Sigmoid colon (tissue), 7 donors: ENCODE measurements at places on chromosomes 4 and X. TPM values are rescaled to one million over a fixed set of nuclear protein-coding genes. Genes with fewer than 3 reads are reported as not detected.
A peak's percentile ranks its signal among the peaks of the same experiment; 100 is the strongest.

DNA sequence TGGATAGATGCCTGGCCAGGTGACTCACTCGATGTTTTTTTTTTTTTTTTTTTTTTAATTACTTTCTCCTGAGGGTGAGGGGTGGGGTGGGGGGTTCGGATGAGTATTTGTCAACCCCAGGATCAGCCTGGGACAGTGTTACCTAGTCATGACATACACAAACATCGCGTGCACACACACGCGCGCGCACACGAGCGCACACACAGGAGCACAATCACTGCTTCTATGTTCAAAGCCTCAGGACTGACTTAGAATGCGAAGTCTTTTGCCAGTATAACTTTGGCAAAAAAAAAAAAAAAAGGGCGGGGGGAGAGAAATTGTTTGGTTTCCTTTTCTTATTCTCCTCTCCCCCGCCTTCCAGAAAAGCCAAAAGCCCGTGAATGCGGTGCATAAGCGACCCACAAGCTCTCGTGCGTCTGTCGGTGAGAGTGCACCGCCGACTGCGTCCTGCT is 115.0 kb upstream of the TEX13C start:
- DNase-seq: no peak

- DNase-seq: no peak
Measured at GRCh38 chr4:180437601-180438000, 1805.6 kb upstream of the TENM3 start.

GRCh38 chrX:153395613-153396319 is 5.4 kb downstream of the PNMA6E start:
- DNase-seq: no peak

GRCh38 chr4:94641702-94642560 is 115.8 kb upstream of the BMPR1B start:
- no peak for DNase-seq

DNA sequence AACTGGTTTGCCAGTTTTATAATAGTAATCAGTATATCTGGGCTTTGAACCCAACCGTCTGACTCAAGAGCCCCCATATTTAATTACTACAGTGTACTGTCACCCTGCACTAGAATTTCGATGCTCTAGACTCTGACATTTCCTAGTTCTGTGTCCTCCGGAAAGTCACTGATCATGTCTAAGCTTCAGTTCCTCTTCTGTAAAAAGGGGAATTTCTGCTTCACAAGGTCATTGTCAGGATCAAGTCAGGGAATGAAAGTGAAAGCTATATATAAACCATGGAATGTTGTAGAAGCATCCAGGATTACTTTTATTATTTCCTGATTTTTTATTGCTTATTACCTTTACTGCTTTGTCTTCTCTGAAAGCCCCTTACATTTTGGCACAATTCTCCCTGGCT is 4.0 kb upstream of the KCNIP4 start:
- no peak for DNase-seq

- DNase-seq: no peak
Measured at GRCh38 chr4:70152088-70152487, 1.9 kb upstream of the PRR27 start.

DNA sequence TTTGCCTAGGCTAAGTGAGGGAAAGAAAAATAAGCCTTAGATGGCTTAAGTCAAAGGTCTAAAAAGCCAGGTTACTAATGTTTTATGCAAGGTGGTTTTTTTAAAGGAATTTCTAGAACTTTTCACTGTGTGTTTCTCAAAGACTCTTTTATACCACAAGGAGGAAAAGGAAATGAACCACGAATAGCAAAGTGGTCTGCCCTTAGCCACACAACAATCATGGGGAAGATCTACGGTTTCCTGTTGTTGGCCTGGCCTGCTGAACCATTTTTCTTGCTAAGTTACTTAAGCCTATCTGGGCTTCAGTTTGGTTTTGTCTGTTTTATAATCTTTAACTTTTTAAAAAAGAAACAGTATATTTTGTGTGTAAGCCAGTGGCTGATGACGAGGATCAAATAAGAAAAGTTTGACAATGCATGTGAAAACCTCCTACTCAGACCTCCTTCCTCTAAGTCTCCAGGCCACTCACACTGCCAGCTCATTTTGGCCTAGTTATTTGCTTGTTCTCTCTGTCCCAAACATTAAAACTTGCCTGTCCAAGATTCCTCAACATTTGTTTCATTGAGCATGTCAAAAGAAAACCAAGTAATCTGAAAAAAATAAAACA is 56.7 kb upstream of the COL25A1 start:
- DNase-seq: no peak

GRCh38 chr4:32744211-32744610 is 2024.0 kb downstream of the PCDH7 start:
- DNase-seq: no peak

DNA sequence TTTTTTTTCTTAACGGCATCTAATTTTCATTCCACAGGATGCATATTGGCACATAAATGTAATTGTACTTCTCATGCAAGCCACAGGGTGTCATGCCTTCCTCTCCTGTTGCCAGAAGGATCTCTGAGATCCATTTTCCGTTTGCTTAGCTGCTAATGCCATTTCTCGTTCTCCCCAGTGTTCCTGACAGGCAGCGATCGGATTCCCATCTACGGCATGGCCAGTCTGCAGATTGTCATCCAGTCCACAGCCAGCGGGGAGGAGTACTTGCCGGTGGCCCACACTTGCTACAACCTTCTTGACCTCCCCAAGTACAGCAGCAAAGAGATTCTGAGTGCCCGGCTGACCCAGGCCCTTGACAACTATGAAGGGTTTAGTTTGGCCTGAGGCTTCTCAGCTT is 8.9 kb upstream of the NAP1L5 start:
- DNase-seq: no peak

DNA sequence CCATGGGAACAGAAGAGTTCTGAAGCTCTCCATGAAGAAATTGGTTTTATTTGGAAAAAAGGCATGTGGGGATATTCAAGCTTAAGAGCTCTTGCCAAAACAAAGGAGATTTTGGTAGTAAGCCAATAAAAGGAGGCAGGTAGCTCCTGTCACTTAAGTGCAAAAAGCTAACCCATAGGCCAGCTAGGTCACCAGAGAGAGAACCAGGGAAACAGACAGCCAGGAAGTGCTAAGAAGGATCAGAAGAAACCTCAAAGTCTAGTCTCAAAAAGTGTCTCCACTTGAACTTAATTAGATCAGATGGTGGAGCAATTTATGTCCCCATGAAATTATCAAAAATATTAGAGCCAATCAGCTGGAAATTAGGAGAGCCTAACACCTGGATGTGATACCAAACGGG is 49.2 kb downstream of the CD40LG start:
- DNase-seq: no peak

- no peak for DNase-seq
Measured at GRCh38 chr4:113169368-113169767, 119.9 kb downstream of the ANK2 start.

- no peak for DNase-seq
Measured at GRCh38 chr4:92406488-92406887, 102.7 kb downstream of the GRID2 start.

- DNase-seq: no peak
Measured at GRCh38 chr4:144174401-144175067, 34.0 kb upstream of the GYPA start.

- no peak for DNase-seq
Measured at GRCh38 chr4:24792552-24792951, 2.8 kb upstream of the SOD3 start.

DNA sequence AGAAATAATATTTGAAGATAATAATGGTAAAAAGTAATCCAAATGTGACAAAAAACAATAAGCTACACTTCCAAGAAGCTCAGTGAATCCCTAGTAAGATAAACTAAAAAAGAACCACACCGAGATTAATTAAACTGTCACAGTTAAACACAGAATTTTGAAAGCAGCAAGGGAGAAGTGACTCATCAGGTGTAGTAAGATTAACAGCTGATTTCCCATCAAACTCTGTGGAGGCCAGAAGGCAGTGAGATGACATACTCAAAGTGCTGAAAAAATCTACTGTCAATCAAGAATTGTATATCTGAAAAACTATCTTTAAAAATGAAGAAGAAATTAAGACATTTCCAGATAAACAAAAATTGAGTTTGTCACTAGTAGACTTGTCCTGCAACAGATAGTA is 35.3 kb downstream of the STK32B start:
- DNase-seq: no peak

DNA sequence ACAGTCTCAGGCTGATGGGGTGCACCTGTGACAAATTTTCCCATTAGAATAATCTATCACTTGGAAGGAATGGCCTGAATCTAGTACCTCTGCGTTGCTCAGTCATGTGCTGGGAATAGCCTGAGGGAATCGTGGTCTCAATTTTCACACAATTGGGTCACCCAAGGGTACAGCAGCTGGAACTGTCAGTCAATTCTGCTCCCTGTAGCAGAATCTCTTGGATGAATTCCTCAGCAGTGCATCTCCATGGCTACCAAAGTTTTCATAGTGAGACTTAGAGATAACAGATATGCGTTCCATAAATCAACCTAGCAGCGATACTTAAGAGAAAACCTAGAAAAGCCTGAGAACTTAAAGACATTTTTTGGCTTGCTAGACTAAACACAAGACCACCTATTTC is 288.7 kb upstream of the CTSO start:
- no peak for DNase-seq

GRCh38 chrX:40281336-40282005 is 183.7 kb upstream of the BCOR start:
- no peak for DNase-seq

DNA sequence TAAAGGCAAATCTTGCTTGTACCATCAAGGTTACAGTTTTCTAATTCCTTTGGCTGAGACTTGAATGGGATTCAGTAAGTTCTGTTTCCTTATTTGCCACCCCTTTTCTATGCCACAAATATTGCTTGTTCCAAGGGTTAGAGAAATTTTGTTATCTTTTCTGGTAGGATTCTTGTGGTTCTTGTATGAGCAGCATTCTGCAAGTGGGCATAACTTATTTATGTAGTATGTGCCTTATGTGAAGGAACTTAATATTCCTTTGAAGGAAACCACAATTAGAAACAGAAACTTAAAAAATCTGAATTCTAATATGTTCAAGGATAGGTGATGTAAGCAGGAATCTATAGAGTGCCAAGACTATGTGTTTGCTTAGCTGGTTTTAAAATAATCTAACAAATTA is 53.1 kb upstream of the TSPAN5 start:
- DNase-seq: no peak

DNA sequence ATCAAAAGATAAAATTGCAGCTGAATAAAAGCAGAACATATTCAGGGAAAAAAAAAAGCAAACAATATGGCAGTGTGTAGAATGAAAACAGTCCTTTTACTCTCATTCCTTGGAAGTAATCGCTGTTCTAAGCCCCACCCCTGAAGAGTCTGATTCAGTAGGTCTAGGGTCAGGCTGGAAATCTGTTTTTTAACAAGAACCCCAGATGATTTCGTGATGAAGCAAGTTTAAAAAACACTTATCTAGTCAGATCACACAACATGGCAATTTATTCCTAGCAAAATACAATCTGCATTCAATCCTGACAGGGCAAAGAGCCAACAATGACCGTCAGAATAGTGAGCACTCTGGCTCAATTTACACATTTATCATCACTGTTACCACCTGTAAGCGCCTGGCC is 16.1 kb downstream of the FAM120C start:
- no peak for DNase-seq

- no peak for DNase-seq
Measured at GRCh38 chrX:8341814-8342590, 122.6 kb upstream of the VCX3B start.

GRCh38 chr4:183105092-183105491 is 6.0 kb downstream of the WWC2 start:
- DNase-seq: no peak

- DNase-seq: peak; percentile 93
Measured at GRCh38 chrX:49039598-49040375, 3.4 kb downstream of the TFE3 start.

DNA sequence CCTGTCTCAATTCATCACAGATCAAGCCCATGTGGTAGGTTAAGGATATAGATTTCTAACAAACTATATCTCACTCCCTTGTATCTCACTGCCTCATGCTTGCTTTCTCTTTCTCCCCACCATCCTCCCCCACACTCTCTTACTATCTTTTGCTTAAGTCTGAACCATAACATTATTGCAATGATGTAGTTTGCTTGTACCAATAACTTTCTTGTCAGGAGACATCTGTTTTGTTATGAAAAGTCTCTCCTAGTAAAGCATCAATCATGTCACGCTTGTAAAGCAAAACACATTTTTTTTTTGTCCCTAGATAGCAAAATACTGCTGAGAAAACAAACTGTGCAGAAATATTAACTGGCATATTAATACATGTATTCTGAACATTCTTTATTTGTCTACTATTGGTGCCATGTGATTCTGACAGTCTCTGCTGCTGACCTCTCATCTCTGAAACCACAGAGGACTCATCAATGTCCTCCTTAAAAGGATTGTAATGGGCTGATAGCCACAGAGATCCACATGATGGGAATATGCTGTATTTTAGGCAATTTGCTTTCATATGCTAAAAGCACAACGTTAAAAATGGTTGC is 217.5 kb downstream of the VEGFC start:
- no peak for DNase-seq

DNA sequence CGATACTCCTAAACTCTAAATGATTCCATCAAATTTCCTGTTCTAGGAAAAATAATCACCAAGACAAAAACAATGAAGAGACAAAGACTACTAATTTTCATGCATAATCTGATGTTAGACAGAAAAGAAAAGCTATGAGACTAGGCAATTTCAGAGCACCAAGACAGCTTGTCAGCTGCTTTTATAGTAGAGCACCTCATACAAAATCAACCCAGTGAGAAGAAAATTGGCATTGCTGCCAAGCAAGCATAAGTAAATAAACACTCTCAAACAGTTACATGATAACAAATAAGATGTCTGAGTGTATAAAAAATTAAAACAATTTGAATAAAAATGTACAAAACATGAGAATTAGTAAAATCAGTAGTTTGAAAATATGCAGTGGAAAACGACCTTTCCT is 1544.6 kb downstream of the C4orf33 start:
- DNase-seq: no peak

- DNase-seq: no peak
Measured at GRCh38 chrX:35351212-35351611, 408.6 kb downstream of the FAM47B start.

DNA sequence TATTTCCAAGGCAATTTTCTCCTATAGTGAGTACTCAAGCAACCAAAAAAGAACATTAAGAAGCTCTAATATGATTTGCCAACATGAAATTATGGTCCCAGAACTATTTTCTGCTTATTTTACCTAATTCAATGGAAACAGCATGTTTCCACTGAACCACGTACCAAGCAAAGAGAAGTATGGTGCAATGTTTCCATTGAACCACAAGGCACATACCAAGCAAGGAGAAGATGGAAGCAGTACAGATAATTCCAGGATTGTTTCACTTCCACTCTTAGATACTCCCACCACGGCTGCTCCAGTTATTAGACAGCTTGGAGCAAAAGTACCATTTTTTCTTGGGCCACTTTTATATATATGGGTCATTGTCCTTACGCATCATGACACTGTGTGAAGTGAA is 164.9 kb downstream of the RNF150 start:
- no peak for DNase-seq

- no peak for DNase-seq
Measured at GRCh38 chr4:98778206-98778605, 119.8 kb upstream of the TSPAN5 start.

The FGFBP2 gene
- total RNA-seq: 11.4 TPM

The VCX3B gene
- not detected for total RNA-seq

The ENPP6 gene
- 0.27 TPM for total RNA-seq

The DMD gene
- 183 TPM for total RNA-seq

The HS3ST1 gene
- 1.1 TPM for total RNA-seq

The IQSEC2 gene
- total RNA-seq: 19.7 TPM

The KLHL15 gene
- 15.1 TPM for total RNA-seq

The HMGB2 gene
- 66.7 TPM for total RNA-seq

The IL13RA2 gene
- not detected for total RNA-seq

The ANK2 gene
- 91.0 TPM for total RNA-seq

The TAF7L gene
- not detected for total RNA-seq

The ARHGEF6 gene
- 22.5 TPM for total RNA-seq

The CT45A1 gene
- total RNA-seq: not detected

The PSMD10 gene
- 21.6 TPM for total RNA-seq
